ENCODE measurements at places on chromosomes 1 and 21. TPM values are rescaled to one million over a fixed set of nuclear protein-coding genes. Genes with fewer than 3 reads are reported as not detected.

The LCE3D gene
- total RNA-seq: not detected

The PCBP3 gene
- 13.8 TPM for total RNA-seq

The PDE9A gene
- 18.7 TPM for total RNA-seq

The GABRD gene
- 1.2 TPM for total RNA-seq

The ORC1 gene
- 2.1 TPM for total RNA-seq

The LCE2B gene
- total RNA-seq: not detected

The ASAP3 gene
- 14.8 TPM for total RNA-seq

The SLC6A9 gene
- 18.0 TPM for total RNA-seq

The TCHHL1 gene
- not detected for total RNA-seq

The STYXL2 gene
- total RNA-seq: 0.69 TPM

The NTMT2 gene
- total RNA-seq: not detected

The PKP1 gene
- 0.92 TPM for total RNA-seq

The KRTAP19-1 gene
- not detected for total RNA-seq

The KRTAP13-1 gene
- total RNA-seq: not detected

The EVI5 gene
- 78.4 TPM for total RNA-seq

The TNNT2 gene
- not detected for total RNA-seq

The CLDN19 gene
- 1.2 TPM for total RNA-seq

The SLC27A3 gene
- 15.9 TPM for total RNA-seq

The PLA2G2F gene
- total RNA-seq: not detected

The CYP4X1 gene
- total RNA-seq: 26.1 TPM

The SPRR2A gene
- total RNA-seq: not detected

The NBPF6 gene
- total RNA-seq: not detected

The MPL gene
- total RNA-seq: 0.23 TPM

The CLCNKA gene
- 0.23 TPM for total RNA-seq

The GABPB2 gene
- total RNA-seq: 12.9 TPM

The TGFB2 gene
- total RNA-seq: 30.7 TPM

The BTG3 gene
- 27.0 TPM for total RNA-seq

The SUMO3 gene
- 109 TPM for total RNA-seq

The TTC22 gene
- total RNA-seq: 1.2 TPM

The ATP6V1G3 gene
- not detected for total RNA-seq

The PTPN7 gene
- total RNA-seq: not detected

The SMCP gene
- total RNA-seq: not detected

The CTSE gene
- total RNA-seq: not detected

The INSRR gene
- 0.46 TPM for total RNA-seq

The ADAMTS4 gene
- 1.2 TPM for total RNA-seq

All from diencephalon (tissue), 1 donor.